Left ventricle myocardium inferior (tissue), 1 donor: ENCODE measurements at places on chromosomes 13 and 19. TPM values are rescaled to one million over a fixed set of nuclear protein-coding genes. Genes with fewer than 3 reads are reported as not detected.

DNA sequence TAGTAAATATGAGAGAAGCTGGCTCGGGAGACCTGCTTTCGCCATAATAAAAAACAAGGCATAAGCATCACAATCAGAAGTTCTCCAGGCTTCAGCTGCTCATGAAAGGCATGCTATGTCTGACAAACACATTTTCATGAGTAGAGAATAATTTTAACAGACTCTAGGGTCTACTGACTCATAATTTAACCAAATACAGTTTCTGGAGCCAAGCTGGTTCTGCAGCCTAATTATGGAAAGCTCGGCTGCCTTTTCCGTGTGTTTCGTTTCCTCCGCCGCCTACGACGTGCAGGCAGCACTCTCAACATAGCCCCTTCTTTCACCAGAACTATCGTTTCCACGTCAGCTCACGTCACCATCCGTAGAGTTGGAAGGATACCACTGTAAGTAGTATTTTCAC is 5.7 kb downstream of the MCF2L start:
- no peak for DNase-seq

DNA sequence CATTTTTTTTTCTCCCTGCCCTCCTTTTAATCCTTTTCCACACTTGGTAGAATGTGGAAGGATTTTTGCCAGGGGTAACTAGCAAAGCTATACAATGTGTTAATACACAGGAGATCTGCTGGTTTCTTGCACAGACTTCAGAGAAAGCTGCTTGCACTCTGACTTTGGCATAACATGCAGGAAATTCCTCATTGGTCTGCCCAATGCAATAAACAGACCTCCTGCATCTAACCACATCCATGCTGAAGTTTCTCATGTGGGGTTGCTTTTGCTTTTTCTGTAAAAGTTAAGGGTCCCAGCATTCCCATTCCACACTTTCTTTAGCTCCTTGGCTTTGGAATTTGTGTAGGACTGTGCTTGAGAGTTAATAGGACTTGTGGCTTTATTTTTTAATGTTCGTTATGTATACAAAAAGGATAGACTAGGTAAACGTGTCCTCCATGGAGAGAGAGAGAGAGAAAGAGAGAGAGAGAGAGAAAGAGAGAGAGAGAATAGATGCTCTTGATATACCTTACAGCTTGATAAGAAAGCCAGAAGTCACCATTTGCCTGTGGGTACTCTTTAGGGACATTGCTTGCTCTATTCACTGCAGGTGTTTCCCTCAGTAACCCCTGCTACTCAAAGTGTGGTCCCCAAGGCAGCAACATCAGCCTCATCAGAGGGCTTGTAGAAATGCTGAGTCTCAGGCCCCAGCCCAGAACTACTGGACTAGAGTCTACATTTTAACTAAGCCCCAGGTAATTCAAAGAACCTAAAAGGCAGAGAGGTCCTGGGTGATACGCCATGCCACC is 170.5 kb downstream of the SHISA2 start:
- no peak for DNase-seq

GRCh38 chr13:57899096-57899495 is 267.6 kb downstream of the PCDH17 start:
- no peak for DNase-seq

The MADCAM1 gene
- total RNA-seq: 0.22 TPM

GRCh38 chr19:1874554-1875185 is 10.6 kb downstream of the ABHD17A start:
- no peak for DNase-seq

The PCSK4 gene
- total RNA-seq: 1.3 TPM
